ENCODE measurements at places on chromosomes 6 and 20.

DNA sequence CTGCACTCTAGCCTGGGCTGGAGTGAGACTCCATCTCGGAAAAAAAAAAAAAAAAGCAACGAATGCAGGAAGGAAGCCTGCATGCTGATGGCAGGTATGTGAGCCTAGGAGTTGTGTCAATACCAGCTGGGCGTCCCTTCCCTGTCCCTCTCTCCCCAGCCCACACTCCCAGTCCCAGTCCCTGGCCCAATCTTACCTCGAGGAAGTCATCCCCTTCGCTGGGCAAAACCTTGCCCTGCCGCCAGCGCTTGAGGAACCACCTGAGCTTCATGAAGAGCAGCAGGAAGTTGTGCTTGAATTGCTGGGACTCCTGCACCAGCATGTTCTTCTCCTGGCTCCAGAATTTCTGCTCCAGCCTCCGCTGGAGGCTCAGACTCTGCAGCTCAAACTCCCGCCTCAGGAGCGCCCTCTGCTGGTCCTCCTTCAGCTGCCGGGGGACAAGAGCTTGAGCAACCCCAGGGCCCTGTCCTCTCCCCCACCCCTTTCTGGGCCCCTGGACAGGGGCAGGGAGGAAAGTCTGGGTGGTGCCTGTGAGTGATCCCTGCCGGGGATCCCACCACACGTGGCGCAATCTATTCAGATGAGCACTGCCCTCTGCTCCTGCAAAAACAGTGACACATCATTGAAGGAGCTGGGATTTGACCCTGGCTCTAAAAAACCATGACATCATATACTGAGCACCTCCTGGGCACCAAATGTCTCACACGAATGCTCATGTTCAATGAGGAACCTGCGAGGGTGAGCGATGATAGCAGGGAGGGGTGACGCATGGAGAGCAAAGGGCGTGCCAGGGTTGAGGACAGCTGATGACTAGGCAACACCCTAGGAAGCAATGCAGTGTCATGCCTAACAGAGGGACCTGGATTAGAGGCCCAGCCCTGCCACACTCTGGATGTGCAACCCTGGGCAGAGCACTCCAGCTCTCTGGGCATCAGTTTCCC, 35.0 kb upstream of the DSN1 start:
- DNase-seq, result no peak

DNA sequence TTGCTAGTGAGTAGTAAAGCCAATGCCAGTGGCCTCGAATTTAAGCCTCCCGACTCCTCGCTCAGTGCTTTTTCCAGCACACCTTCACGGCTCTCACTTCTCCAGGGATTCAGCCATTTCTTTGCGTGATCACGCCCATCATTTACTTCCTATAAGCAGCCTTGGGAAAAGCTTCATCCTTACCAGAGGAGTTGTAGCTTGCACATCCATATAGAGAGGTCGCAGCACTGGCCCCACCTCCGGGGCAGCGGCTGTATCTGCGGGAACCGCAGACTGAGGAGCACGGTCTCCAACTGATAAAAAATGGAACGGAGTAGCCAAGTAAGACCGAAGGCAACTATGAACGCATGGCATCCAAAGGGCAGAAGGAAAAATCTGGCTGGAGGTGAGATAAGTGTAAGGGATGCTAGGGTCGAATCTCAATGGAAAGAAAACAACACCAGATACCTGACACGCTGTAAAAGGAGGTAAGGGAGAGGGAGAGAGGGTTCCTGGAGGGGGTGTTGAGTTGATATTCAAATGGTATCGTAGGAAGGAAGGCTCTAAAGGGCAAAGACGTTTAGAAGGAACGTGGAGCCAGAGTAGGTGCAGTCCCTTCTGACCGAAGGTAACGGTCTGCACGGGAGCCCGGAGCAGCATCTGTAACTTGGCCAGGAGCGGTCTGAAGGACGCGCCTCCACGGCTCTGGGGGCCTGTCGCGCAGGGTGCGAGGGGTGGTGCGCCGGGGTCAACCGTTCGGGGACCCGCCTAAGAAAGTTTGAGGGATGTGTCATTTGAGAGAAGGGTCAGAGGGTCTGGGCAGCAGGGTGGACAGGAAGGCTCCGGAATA, 640 bp downstream of the NFS1 start:
- DNase-seq, result no peak

DNA sequence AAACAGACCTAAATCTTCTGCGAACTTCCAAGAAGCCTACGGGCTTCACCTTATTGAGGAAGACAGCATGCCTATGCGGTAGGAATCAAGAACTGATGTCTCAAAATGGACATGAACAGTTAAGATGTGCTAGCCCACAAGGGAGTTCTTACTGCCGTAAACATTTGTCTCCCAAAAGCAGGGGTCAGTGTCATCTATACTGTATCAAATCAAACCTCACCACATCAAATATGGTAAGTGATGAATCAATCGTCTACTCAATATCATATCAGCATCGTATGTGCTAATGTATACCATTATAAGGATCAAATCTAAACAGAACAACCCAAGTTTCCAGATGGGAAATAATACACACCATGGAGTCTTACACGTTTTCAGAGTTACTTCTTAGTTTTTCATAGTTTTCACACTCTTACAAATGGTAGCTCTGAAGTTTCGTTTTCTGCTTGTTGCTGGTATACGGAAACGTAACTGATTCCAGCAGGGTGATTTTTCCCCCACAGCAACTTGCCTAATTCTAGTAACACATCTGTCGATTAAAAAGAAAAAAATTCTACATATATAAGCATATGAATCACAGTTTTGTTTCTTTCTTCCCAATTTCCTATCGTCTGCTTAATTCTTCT, 12.6 kb downstream of the RRBP1 start:
- no peak for DNase-seq

DNA sequence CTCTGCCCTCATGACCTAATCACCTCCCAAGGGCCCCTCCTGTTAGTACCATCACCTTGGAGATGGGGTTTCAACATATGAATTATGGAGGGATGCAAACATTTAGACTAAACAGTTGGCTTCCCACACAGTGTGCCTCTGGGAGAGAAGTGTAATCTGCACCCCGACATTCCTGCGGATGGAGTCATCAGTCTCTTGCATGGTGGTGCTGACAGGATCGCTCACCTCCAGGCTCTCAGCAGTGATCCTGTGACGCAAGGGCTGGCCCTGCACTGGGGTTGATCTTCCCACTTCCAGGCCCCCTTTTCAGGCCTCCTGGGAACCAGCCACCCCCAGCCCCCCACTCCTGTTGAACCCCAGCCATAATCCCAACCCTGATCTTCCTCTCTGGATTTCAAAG, 16.0 kb upstream of the PI16 start:
- DNase-seq, result no peak

DNA sequence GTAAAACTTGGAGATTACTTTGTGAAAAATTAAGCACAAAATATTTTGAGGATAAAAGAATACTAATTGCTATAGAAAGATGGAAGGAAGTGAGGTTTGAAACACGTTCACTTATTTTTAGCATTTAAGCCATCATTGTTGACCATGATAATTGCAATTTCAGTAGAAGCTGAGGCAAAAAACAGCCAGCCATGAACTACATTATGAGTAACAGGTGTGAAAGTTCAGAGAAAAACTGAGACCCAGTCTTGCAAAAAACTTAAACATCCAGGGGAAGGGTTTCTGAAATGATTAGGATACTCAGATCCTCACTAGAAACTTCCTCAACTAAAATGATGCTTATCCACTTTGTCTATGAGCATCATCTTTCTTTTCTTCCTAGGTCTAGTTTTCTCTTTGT, 619.4 kb downstream of the PHF3 start:
- DNase-seq, result no peak

DNA sequence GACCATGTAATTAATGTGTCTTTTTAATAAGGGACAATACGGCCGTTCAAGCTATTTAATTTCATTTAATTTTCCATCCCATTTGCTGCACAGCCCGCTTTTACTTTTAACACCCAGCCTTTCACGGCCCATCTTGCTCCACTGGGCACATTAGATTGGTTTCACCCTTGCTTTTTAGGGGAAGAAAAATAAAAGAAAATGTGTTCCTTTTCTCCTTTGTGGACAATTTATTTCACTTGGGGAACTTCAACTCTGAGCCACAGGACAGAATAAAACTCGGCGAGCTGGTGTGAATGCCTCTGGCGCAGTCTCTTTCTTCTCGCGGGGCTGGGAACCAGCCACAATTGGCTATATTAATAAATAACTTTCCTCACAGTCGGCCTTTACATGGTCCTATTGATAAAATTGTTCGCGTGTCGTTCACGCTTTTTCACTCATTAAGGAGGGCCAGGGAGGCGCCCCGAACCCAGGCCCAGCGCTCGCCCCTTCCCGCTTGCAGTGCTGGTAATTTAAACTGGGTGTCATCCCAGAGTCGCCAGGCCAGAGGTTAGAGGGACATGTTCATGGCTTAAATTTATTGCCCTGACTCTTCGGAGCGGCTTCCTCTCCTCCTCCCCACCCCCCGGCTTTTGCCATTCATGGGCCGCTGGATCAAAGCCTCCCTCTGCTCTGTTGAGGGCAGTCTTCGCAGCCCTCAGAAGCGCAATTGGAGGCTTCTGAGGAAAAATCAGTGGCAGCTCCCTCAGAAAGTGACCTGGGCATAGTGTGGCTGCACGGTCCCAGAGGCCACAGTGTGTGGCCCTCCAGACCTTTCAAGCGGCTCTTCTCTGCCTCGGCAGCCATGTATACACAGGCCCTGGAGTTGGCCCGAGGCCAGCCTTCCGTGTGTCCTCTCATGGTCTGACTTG, 2.2 kb upstream of the PRDM13 start:
- no peak for DNase-seq

- peak; percentile 44 for DNase-seq
These were observed 6.8 kb downstream of the MKKS start for GRCh38 chr20:10427060-10427692.

GRCh38 chr6:6547110-6547879, 41.2 kb upstream of the LY86 start:
- peak; percentile 78 for DNase-seq

- DNase-seq, result no peak
These were observed 508.4 kb upstream of the EPHA7 start for GRCh38 chr6:93927731-93928130.

DNA sequence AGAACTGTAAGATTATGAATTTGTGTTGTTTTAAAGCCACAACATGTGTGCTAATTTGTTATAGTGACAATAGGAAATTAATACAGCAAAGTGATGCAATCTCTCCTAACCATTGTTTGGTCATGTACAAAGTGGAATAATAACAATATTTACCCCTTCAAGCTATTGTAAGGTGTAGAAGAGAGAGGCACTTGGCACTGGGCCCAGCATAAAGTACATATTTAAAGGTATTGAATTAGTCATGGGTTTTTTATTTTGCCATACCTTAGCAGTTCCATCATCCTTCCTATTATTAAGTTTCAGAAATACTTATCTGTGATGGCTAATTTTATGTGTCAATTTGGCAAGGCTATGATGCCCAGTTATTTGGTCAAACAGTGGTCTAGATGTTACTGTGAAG, 322.4 kb upstream of the TSHZ2 start:
- DNase-seq, result peak; percentile 57

GRCh38 chr20:46709459-46710152, at the start of gene SLC2A10:
Gene SLC2A10 (plus strand): TSS chr20:46709649. CDS start chr20:46709737, 88 bp downstream.
- no peak for DNase-seq

GRCh38 chr6:130293800-130294199, 71.0 kb upstream of the SAMD3 start:
- no peak for DNase-seq

- no peak for DNase-seq
These were observed 863.1 kb downstream of the MAFB start for GRCh38 chr20:39825950-39826349.

- no peak for DNase-seq
These were observed 14.7 kb downstream of the RAD21L1 start for GRCh38 chr20:1240549-1240948.

DNA sequence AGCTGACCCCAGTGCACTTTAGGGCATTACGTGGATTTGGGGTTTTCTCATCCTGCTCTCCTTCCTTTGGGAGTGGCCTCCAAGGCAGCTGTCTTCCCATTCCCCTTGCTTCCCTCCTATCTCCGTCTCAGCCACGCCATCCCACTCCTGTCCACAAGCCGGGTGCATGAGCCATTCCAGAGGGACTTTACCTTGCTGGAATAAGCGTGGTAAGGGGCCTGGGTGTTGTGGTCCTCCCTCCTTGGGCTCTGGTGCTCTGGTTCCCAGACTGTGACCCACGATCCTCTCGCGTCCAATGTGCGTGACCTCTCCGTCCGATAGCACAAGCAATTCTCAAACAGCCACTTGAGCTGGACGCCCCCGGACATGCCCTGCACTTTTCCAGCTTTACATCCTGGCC, 60.6 kb upstream of the NKX2-2 start:
- DNase-seq, result no peak

DNA sequence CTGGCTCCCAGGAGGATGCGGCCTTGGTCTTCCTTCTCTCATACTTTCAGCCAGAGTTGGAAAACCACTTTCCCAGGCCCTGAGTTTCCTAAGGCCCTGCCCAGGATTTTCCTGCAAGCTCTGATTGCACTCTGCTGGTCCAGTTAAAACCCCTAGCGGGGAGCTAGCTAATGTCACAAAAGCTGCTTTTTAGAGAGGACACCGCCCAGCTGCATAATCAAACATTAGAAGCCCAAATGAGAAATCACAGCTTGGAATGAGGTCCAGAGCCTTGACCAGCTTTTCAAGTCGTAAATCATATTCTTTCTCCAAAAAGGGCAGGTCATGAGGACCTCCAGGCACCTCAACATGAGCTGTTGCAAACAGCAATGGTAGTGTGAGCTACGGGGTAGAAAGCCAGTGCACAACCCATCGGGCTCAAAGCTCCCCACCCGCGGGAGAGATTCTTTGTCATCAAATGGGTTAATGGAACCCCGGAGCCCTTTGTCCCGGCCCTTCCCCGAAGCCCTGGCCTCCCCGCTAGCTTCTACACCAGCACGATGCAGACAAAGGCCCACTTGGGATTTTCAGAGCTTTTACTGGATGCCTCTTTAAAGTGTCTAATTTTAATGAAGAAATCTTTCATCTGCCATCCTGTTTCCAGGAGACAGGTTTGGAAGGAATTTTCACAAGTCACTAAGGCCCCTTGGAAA, 134.0 kb downstream of the SCML4 start:
- DNase-seq, result no peak

- DNase-seq, result no peak
These were observed 18.5 kb upstream of the SERPINB9 start for GRCh38 chr6:2921520-2922115.

GRCh38 chr6:140345935-140346334, 971.5 kb upstream of the CITED2 start:
- DNase-seq, result no peak

DNA sequence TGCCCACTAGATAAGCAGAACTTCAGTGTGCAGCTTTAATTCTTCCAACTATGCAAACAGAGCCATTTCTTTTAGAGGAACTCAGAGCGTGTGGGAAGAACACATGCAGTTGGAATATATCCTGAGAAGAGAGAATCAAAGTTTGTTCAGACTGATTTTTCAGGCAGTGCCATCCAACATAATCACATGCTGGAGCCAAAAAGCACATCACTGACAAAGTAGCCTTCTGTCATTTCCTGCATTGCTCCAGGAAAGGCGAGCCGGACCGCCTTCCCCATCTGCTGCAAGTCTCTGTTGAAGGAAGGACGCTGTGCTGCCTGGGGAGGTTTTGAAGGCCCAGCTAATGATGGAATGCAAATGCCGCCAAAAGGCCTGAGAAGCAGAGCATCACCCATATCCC, 98.4 kb downstream of the DOK5 start:
- DNase-seq, result no peak

GRCh38 chr20:62732842-62733525, 24.3 kb downstream of the NTSR1 start:
- DNase-seq, result no peak

All from NCI-H774 (cell line).